GM12892 (cell line): ENCODE measurements at places on chromosomes 16 and 17.

DNA sequence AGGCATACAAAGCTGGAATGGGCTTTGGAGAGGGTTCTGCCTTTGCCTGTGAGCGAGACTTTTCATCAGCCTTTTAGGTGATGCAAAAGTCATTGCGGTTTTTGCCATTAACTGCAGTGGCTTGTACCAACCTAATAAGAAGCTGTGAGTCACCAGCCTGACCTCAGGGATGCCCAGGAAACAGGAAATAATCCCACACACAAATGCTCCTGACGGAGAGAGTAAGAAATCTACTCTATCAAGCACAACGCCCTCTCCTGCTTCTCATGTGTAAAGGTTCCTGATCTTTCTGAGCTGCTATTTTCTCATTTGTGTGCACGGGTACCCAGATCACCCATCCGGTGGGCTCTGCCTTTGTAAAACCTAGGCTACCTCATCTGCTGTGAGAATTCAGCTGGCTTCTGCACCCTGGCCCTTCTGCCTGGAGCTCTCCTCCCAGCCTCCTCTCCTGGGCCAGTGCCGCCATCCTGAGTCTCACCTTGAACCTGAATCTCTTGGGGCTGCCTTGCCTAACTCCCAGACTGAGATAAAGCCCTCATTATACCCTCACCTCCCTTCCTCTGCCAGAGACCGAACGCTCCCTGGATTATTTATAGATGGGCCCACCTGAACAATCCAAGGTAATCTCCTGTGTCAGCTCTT lies 299.7 kb downstream of the C16orf95 start:
- DNase-seq: no peak

DNA sequence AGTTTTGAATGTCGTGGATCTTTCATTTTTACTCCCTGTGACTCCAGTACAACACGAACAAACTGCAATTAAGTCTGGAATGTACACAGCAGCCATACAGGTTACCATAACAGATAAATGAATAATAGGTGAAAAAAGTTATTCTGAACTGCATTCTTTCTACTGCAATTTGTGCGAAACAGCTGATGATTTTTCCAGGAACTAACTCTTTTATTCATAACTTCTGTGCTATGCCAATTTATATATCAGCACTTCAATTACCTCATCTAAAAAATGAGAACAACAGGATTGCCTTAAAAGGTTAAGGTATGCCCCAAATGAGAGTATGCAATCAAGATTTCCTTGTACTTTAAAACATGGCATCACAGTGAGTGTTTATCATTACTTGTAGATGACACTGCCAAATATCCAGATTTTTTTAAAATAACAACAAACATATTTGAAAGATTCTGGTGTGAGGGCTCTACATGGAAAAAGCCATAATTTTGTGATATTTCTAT lies 238.9 kb downstream of the CDH8 start:
- DNase-seq: no peak

DNA sequence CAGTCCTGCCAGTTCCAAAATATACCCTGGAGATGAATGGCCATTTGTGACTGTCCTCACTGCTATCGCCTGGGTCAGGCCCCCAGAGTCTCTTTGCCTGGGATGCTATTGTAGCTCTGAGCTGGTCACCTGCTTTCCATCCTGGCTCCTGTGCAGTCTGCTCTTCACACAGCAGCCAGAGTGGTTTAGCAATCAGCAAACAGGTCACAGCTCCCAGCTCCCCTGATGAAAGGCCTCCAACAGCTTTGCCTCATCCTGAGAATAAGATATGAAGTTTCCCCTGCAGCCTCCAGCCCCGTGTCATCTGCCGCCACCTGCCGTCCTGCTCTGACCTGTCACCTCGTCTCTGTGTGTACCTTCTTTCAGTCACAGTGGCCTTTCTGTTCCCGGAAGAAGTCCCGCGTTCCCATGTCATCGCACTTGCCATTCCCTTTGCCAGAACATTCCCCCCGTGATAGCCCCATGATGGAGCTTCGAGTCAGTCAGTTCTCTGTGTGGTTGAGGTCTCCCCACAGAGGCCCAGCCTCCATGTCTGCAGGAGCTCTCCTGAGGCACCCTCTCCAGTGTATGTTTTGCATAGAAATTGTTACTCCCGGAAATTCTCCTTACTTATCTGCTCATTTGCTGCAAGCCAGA lies 281.5 kb downstream of the SNX29 start:
- DNase-seq: no peak

DNA sequence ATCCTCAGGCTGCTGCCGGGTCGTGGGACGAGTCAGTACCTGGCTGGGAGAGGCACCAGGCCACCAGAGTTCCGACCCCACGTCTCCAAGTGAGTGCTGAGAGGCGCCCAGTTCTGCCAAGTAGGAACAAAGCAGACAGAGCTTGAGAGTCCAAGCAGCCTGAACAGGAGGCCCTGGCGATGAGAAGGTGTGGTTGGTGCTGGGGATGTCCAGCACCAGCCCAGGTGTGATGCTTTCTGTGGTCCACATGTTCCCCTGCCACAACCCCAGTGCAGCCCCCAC lies 10.8 kb downstream of the TAX1BP3 start:
- no peak for DNase-seq

DNA sequence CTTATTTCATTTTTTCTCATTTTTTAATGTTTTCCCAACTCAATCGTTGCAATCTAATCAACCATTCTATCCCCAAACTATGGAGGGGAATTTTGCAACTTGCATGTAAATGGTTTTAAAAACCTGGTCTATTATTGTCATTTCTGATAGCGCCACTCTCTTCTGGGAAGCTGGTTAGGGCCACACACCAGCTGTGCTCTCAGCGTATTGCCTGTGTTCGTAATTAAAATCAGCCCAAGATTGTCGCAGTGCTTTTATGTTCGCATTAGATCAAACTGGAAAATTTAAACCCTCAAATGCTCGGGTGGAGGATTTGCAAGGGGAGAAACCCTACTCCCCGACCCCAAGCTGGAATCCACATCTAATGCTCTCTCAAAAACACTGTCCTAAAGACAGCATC lies 123.5 kb upstream of the CACNG5 start:
- no peak for DNase-seq

- DNase-seq: no peak
These were observed 206.9 kb upstream of the CACNG5 start for GRCh38 chr17:66627985-66628384.

GRCh38 chr16:27699540-27699939 lies 149.6 kb downstream of the KATNIP start:
- no peak for DNase-seq
